Glutamatergic neuron (in vitro differentiated cells): ENCODE measurements at places on chromosomes 2 and 18. TPM values are rescaled to one million over a fixed set of nuclear protein-coding genes. Genes with fewer than 3 reads are reported as not detected.

SMAD2 gene
- total RNA-seq = 134 TPM

SLC19A3 gene
- total RNA-seq = 1.7 TPM

TUBB8B gene
- total RNA-seq = not detected

SLC9A4 gene
- 0.12 TPM for total RNA-seq

LYPD1 gene
- total RNA-seq = 1.1 TPM

TTN gene
- total RNA-seq = 0.34 TPM

PDE11A gene
- 0.27 TPM for total RNA-seq

CDC42EP3 gene
- total RNA-seq = 32.9 TPM

GAREM2 gene
- total RNA-seq = 49.3 TPM

IL36G gene
- total RNA-seq = not detected

GRCh38 chr2:241890524-241891235 is 21.2 kb downstream of the RTP5 start:
- H3K4me3 ChIP-seq = no peak overlapping the region
- H3K36me3 ChIP-seq = peaks cover 17% of the 10 kb centered on the region
- H3K27ac ChIP-seq = no peak overlapping the region
- H3K27me3 ChIP-seq = peaks cover 9% of the 10 kb centered on the region

- no peaks in the 10 kb centered on the region for H3K36me3 ChIP-seq
- no peak overlapping the region for H3K4me3 ChIP-seq
- no peak for DNase-seq
- H3K4me1 ChIP-seq = peaks cover 15% of the 10 kb centered on the region
- peaks cover 6% of the 10 kb centered on the region for H3K27me3 ChIP-seq
These were observed 70.9 kb downstream of the ODC1 start for GRCh38 chr2:10377052-10377746.

GRCh38 chr18:75538727-75539126 is 111.2 kb upstream of the SMIM21 start:
- H3K4me1 ChIP-seq = peaks cover 8% of the 10 kb centered on the region
- DNase-seq = no peak
- H3K27ac ChIP-seq = no peak overlapping the region

- H3K4me1 ChIP-seq = peaks cover 38% of the 10 kb centered on the region
- peak overlapping the region; percentile 96 for H3K4me3 ChIP-seq
- H3K36me3 ChIP-seq = no peaks in the 10 kb centered on the region
- DNase-seq = peak; percentile 74
- peak overlapping the region; percentile 98 for H3K27ac ChIP-seq
These were observed 1.6 kb downstream of the ST8SIA3 start for GRCh38 chr18:57353940-57354461.

GRCh38 chr18:61891271-61891670 is 1.5 kb downstream of the RNF152 start:
- DNase-seq = no peak
- peaks cover 13% of the 10 kb centered on the region for H3K4me1 ChIP-seq
- peaks cover 7% of the 10 kb centered on the region for H3K27me3 ChIP-seq
- H3K4me3 ChIP-seq = peak overlapping the region; percentile 89

GRCh38 chr2:97911206-97911921 is 84.4 kb downstream of the TMEM131 start:
- no peak overlapping the region for H3K27ac ChIP-seq
- H3K36me3 ChIP-seq = no peaks in the 10 kb centered on the region
- H3K4me1 ChIP-seq = peaks cover 30% of the 10 kb centered on the region
- peaks cover 3% of the 10 kb centered on the region for H3K27me3 ChIP-seq

- no peak for DNase-seq
- H3K27ac ChIP-seq = peak overlapping the region; percentile 68
- H3K4me3 ChIP-seq = no peak overlapping the region
- no peaks in the 10 kb centered on the region for H3K27me3 ChIP-seq
These were observed 226.3 kb downstream of the KIAA1328 start for GRCh38 chr18:37055137-37055802.

DNA sequence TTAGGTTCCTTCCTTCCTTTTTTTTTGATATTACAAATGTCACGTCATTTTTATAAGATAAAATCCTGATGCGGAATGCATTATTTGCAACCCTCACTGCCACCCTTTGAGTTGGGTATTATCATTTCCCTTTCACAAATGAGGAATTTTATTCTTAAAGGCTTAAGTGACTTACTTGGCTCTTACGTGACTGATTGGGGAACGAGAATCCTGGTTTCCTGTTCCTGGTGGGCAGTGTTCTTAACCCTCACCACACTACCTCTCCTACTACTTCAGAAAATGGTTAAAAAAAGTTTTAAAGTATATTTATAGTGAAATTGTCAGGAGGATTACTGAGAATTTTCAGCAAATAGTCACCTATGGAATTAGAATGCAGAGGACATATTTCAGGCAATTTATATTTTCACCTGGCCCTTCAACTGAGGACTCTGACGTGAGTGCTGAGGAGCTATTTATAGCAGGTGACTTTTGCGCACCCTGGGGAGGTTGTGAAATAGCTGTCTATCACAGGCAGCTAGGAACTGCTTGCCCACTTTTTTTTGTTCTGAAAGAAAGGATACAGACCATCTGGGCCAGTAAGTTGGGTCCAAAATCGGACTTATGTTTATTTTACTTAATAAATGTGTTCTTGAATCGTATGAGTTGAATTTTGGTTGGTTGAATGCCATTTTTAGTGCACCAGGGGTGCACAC is 18.7 kb upstream of the RASGRP3 start:
- no peak overlapping the region for H3K4me3 ChIP-seq
- no peaks in the 10 kb centered on the region for H3K36me3 ChIP-seq
- H3K4me1 ChIP-seq = peaks cover 4% of the 10 kb centered on the region

- H3K4me1 ChIP-seq = no peaks in the 10 kb centered on the region
- H3K27me3 ChIP-seq = peaks cover 16% of the 10 kb centered on the region
- no peak overlapping the region for H3K27ac ChIP-seq
- DNase-seq = no peak
These were observed 30.0 kb downstream of the AQP12A start for GRCh38 chr2:240721596-240722180.

- peaks cover 4% of the 10 kb centered on the region for H3K27me3 ChIP-seq
- no peaks in the 10 kb centered on the region for H3K36me3 ChIP-seq
- no peak for DNase-seq
These were observed 2.7 kb downstream of the VSNL1 start for GRCh38 chr2:17543131-17543660.

DNA sequence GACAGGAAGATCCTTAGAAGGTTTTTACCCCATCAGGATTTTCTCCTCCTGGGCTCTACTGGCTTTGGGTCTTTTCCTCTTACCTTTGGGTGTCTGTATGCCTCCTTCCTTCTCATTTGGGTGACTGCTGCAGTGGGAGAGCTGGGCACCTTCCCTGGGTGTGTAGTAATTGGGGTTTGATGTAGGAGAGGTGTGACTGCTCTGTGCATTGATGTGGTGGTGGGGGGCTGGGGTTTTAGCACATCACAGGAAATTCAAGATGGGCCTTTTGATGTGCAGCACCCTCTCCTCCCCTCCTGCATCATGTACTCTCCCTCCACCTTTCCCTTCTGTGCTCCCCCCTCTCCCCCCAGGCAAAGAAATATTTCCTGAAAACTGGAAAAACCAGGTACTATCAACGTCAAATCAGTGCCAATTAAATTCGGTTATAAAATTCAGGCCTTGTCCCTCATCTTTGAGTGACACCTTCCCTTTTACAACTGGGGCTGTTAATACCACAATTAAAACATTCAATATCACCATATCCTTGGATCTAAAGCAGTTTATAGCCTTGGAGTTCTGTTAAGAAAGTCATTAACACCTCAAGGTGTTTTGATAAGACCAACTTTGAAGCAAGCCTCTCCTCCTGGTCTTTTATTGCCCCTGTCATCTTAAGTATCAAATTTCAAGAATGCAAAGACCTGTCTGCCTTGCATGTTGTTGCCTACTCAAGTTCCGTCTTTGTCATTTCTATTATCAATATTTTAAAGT is 23.3 kb downstream of the EDAR start:
- H3K27me3 ChIP-seq = no peaks in the 10 kb centered on the region
- H3K36me3 ChIP-seq = no peaks in the 10 kb centered on the region
- DNase-seq = no peak
- no peak overlapping the region for H3K4me3 ChIP-seq
- no peaks in the 10 kb centered on the region for H3K4me1 ChIP-seq

GRCh38 chr2:225272173-225272572 is 127.3 kb upstream of the NYAP2 start:
- H3K4me1 ChIP-seq = no peaks in the 10 kb centered on the region
- H3K27ac ChIP-seq = no peak overlapping the region
- H3K36me3 ChIP-seq = no peaks in the 10 kb centered on the region
- DNase-seq = no peak
- no peaks in the 10 kb centered on the region for H3K27me3 ChIP-seq

DNA sequence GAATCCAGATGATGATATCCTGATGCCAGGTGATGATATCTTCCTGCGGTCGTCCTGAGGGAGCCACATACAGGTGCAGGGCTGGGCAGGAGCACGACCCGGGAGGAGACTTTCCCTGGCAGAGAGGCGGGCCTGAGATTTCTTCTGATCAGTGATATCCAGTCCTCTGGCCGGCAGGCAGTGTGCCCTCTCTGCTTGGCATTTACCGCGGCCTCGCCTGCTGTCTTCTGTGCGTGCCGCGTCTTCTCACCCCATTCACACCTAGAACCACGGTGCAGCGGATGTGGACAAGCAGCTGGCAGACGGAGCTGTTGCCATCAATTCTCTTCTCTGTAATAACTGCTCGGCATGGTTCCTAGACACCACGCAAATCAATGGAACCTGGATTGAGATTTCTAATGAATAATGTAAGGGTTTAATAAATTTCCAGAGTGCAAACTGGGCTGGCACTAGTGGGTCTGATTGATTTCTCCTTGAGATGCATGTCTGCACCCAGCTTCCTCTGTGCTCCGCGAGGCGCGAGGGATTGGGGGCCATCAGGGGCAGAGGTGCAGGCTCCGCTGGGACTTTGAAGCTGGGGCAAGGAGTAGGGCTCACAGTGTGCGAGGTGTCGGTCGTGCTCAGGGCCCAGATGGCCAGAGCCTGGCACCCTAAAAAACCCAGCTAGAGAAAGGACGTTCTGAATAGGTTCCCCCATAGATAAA is 208.9 kb upstream of the HDAC4 start:
- no peaks in the 10 kb centered on the region for H3K36me3 ChIP-seq
- no peak for DNase-seq
- H3K27me3 ChIP-seq = peaks cover 2% of the 10 kb centered on the region
- no peaks in the 10 kb centered on the region for H3K4me1 ChIP-seq

GRCh38 chr2:149507974-149508373 is 79.6 kb downstream of the MMADHC start:
- no peaks in the 10 kb centered on the region for H3K36me3 ChIP-seq
- H3K4me1 ChIP-seq = no peaks in the 10 kb centered on the region
- peaks cover 1% of the 10 kb centered on the region for H3K27me3 ChIP-seq
- no peak overlapping the region for H3K27ac ChIP-seq

DNA sequence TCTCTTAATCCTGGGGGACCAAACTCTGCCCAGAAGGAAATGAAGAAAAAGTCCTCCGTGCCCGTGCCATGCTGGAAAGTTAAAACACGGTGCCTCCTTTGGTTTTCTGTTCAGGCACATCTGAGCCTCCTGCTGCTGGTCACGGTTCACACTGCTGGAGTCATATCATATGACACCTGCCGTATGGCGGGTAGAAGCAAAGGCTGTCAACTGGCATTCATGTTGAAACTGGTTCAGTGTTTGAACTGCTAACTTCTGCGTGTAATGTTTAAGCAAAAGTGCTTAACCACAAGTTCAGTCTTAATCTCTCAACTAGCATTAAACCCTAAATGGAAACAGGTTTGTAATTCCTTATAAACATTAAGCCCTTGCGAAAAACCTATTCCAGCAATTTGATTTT is 3.1 kb downstream of the STK39 start:
- peak; percentile 40 for DNase-seq
- peak overlapping the region; percentile 60 for H3K4me3 ChIP-seq
- H3K27me3 ChIP-seq = peaks cover 8% of the 10 kb centered on the region
- no peaks in the 10 kb centered on the region for H3K36me3 ChIP-seq
- peak overlapping the region; percentile 65 for H3K27ac ChIP-seq

DNA sequence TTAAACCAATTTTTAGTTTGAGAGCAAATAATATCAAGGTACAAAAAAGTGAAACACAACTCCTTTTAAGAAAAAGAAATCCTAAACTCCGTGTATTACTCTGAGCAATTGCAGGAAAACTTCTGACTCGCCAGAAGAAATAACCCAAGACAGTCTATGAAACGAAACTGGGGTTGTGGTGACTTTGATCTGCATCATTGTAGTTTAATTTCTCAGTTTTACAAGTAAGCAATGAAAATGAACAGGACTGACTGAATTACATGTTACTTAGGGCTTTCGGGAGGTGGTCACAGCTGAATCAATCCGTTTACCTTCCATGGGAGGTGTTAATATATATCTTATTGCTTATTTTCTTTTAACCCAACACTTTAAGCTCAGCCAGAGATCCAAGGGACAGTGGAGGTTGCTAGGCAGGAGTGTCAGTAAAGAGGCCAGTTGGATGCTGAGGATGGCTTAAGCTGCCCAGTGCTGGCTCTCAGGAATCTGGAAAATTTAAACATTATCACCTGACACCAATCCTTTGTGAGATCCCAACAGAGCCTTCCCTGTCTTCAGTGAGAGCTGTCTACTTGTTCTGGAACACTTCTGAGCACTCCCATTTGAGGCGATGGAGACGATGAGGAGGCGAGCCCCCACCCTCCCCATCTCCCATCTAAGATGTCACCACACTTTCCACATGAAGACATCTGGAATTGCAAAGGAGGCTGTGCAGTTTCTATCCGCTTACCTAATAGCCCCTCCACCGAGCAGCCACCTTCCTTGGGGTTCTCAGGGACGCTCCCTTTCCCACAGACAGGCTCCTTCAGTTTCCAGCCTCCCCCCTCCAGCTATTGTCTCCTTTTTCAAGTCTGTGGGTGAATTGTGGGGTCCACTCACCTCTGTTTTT is 3.6 kb upstream of the RAB31 start:
- peaks cover 7% of the 10 kb centered on the region for H3K27me3 ChIP-seq
- H3K27ac ChIP-seq = no peak overlapping the region
- no peaks in the 10 kb centered on the region for H3K4me1 ChIP-seq
- DNase-seq = no peak
- no peak overlapping the region for H3K4me3 ChIP-seq

DNA sequence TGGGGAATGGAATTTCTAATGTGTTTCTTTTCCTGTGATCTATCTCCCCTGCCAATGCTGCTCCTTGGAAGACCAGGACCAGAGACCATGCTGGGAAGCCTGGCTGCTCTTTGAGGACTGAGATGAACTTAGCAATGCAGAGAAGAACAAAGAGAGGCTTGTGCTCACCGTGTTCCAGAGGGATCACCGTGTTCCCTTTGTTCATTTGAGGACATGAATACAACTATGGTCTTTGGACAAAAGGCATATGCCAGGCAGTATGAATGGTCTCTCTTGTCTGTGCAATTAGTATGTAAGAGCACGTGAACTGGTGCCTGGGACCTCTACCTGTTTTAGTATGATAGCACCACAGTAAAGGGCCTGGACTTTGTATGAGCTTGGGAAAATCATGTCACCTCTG is 139.9 kb downstream of the TDRD15 start:
- peaks cover 3% of the 10 kb centered on the region for H3K27me3 ChIP-seq
- H3K27ac ChIP-seq = no peak overlapping the region
- no peaks in the 10 kb centered on the region for H3K36me3 ChIP-seq
- H3K4me1 ChIP-seq = peaks cover 50% of the 10 kb centered on the region
- no peak for DNase-seq

- no peak overlapping the region for H3K4me3 ChIP-seq
- H3K27me3 ChIP-seq = no peaks in the 10 kb centered on the region
- no peak overlapping the region for H3K27ac ChIP-seq
- no peaks in the 10 kb centered on the region for H3K4me1 ChIP-seq
- no peaks in the 10 kb centered on the region for H3K36me3 ChIP-seq
These were observed 101.8 kb upstream of the FZD5 start for GRCh38 chr2:207871506-207871905.

- H3K27ac ChIP-seq = no peak overlapping the region
- H3K36me3 ChIP-seq = no peaks in the 10 kb centered on the region
- H3K4me1 ChIP-seq = no peaks in the 10 kb centered on the region
- no peak overlapping the region for H3K4me3 ChIP-seq
These were observed 785.5 kb upstream of the RAB6C start for GRCh38 chr2:129193961-129194360.

GRCh38 chr2:147845411-147845971 is 662 bp downstream of the ACVR2A start:
- peaks cover 31% of the 10 kb centered on the region for H3K4me1 ChIP-seq
- no peak for DNase-seq
- no peaks in the 10 kb centered on the region for H3K36me3 ChIP-seq
- H3K27me3 ChIP-seq = peaks cover 16% of the 10 kb centered on the region
- H3K4me3 ChIP-seq = peak overlapping the region; percentile 90
